ENCODE measurements at places on chromosomes 4 and X.

GRCh38 chrX:149205937-149206336 lies 299.2 kb downstream of the IDS start:
- H3K27me3 ChIP-seq: peaks cover 8% of the 10 kb centered on the region
- H3K27ac ChIP-seq: no peak overlapping the region
- H3K36me3 ChIP-seq: peaks cover 6% of the 10 kb centered on the region
- DNase-seq: no peak
- H3K4me1 ChIP-seq: no peaks in the 10 kb centered on the region

GRCh38 chr4:6914448-6914847 lies 4.8 kb downstream of the TBC1D14 start:
- peaks cover 57% of the 10 kb centered on the region for H3K4me1 ChIP-seq
- H3K27me3 ChIP-seq: no peaks in the 10 kb centered on the region
- no peak for DNase-seq
- H3K36me3 ChIP-seq: no peaks in the 10 kb centered on the region
- peak overlapping the region; percentile 31 for H3K27ac ChIP-seq

DNA sequence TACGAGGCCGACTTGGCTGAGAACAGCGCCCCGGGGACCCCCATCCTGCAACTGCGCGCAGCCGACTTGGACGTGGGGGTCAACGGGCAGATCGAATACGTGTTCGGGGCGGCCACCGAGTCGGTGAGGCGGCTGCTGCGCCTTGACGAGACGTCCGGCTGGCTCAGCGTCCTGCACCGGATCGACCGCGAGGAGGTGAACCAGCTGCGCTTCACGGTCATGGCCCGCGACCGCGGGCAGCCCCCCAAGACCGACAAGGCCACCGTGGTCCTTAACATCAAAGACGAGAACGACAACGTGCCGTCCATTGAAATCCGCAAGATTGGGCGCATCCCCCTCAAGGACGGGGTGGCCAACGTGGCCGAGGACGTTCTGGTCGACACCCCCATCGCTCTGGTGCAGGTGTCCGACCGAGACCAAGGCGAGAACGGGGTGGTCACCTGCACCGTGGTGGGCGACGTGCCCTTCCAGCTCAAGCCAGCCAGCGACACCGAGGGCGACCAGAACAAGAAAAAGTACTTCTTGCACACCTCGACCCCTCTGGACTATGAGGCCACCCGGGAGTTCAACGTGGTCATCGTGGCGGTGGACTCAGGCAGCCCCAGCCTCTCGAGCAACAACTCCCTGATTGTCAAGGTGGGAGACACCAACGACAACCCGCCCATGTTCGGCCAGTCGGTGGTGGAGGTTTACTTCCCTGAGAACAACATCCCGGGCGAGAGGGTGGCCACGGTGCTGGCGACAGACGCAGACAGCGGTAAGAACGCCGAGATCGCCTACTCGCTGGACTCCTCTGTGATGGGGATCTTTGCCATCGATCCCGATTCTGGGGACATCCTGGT lies 2.4 kb downstream of the PCDH7 start:
- no peak overlapping the region for H3K27ac ChIP-seq
- no peak overlapping the region for H3K4me3 ChIP-seq
- peaks cover 22% of the 10 kb centered on the region for H3K4me1 ChIP-seq

DNA sequence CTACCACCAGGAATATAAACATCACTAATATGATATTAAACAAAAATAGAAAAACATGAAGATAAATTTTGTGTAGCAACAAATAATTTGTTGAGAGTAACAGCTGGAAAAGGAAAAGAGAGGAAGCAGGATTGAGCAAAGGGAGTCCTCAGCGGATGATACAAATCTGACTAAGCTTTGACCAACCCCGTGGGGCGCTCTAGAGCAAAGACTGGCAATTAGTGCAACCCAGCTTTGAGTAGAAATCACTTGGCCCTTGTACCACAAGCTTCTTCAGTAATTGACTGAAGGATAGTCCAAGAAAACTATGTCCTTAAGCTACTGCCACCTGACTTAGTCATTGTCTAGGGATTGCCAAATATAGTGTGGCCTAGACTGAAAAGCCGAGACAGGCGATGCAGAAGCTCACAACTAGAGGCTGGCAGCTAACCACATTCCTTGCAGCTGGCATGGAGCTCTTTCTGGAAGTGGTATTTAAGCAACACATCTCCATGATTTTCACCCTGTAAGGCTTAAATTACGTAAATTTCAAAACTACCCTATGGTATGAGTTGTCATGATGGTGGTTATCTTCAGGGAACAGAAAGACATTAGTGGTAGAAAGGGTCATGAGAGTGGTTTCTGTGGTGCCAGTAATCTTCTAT lies 396.0 kb downstream of the PDGFC start:
- H3K4me3 ChIP-seq: no peak overlapping the region
- no peaks in the 10 kb centered on the region for H3K27me3 ChIP-seq
- H3K4me1 ChIP-seq: no peaks in the 10 kb centered on the region

GRCh38 chr4:94757192-94758140 lies at the start of gene BMPR1B:
Gene BMPR1B, plus strand, starts transcription at chr4:94757955. Its CDS starts 346,470 bp downstream, at chr4:95104425.
- peaks cover 48% of the 10 kb centered on the region for H3K27me3 ChIP-seq
- no peak within 1 kb of the TSS for H3K27ac ChIP-seq
- peaks cover 17% of the 10 kb centered on the region for H3K36me3 ChIP-seq
- H3K4me3 ChIP-seq: peak within 1 kb of the TSS; percentile 53

DNA sequence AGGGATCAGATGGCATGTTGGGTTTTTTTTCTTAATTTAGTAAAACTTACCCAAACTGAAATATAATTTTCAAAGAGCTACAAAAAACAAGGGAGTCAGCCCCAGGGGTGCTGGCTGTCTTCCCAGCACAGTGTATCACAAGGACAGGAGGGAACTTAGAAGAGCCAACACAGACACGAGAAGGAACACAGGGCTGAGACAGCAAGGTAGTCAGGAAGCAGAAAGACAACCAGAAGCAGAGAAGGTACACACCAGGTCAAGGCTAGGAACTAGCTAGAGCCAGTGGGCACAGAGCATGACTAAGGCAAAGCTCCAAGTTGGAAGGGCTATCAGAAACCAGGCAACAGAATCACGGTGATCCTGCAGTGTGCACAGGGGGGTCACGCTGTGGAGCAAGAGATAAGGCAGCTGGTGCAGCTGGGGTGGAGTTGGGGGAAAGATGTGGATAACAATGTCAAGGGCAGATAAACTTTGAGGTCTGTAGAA lies 168.7 kb downstream of the NR3C2 start:
- H3K27ac ChIP-seq: no peak overlapping the region
- H3K27me3 ChIP-seq: peaks cover 8% of the 10 kb centered on the region
- no peak for DNase-seq
- H3K36me3 ChIP-seq: no peaks in the 10 kb centered on the region

- no peak overlapping the region for H3K27ac ChIP-seq
- H3K4me3 ChIP-seq: no peak overlapping the region
- H3K27me3 ChIP-seq: no peaks in the 10 kb centered on the region
- peaks cover 4% of the 10 kb centered on the region for H3K36me3 ChIP-seq
- no peak for DNase-seq
Observed at GRCh38 chr4:4418676-4419390, 31.9 kb downstream of the NSG1 start.

- peak overlapping the region; percentile 81 for H3K27ac ChIP-seq
- peak overlapping the region; percentile 72 for H3K4me3 ChIP-seq
- DNase-seq: no peak
- peaks cover 4% of the 10 kb centered on the region for H3K36me3 ChIP-seq
- no peaks in the 10 kb centered on the region for H3K27me3 ChIP-seq
Observed at GRCh38 chr4:101419336-101420135, 72.2 kb upstream of the PPP3CA start.

DNA sequence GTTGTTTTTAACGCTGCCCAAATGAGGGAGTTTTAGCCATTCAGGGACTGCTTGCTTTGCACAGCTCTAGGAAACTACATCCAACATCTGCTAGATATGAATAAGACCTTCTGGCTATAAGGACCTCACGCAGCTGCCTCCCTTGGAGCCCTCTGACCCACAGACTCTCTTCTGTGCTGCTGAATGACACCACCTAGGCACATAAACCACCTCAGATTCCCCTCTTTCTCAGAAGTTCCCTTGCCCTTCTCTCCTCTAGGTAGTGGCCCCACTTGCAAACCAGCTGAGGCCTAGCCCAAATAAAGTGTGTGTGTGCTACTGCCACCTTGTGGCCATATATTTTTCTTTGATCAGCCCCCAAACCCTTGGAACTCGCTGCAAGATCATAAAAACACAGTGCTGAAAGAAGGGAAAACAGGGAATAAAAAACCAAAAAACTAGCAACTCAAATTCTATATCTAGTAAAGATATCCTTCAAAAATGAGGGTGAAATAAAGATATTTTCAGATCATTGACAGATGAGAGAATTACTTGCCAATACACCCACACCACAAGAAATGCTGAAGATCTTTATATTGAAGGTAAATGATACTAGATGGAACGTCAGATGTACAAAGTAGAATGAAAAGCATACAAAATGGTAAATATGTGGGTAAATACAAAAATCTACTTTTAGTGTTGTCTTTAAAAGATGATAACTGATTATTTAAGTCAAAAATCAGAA lies 265.9 kb downstream of the ADAMTS3 start:
- no peaks in the 10 kb centered on the region for H3K4me1 ChIP-seq

DNA sequence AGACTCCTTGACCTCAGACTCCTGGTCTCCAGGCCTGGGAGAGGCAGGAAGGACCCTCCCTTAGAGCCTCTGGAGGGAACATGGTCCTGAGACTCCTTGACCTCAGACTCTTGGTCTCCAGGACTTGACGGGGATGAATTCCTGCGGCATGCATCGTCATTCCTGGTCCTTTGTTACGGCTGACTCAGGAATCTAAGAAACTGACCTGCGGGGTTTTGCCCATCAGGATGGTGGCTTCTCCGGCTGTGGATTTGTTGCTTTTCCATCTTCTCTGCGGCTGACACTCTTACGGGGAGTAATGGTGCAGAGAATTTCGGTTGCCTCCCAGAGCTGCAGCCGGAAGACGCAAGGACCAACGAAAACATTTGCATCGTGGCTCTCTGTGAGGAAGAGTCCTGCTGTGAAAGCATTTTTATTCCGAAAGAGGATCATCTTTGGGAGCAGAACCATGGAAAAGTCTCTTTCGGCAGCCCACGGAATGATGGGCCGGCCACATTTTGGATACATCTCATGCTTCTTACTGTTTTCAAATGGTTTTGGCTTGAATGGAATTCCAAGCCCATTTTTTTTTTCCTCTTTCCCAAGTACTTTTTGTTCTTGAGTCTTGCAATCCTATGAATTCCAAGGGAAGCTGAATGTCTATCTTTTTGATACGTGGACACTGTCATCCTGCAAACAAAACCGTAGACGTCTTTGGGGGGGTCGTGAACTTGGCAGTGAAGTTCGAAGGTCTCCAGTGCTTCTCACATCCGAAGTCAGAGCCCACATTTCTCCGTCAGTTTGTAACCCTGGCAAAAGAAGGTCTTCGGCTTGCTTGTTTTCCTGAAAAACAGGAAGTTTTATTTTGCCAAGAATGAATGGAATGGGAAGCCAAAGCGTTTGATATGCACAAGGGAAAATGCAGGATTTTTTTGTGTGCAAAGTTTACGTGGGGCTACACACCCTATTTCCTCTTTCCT lies 36.5 kb downstream of the SHOX start:
- H3K27me3 ChIP-seq: no peaks in the 10 kb centered on the region
- no peak overlapping the region for H3K4me3 ChIP-seq
- no peak for DNase-seq
- no peak overlapping the region for H3K27ac ChIP-seq
- H3K36me3 ChIP-seq: no peaks in the 10 kb centered on the region

- H3K27ac ChIP-seq: no peak overlapping the region
- H3K4me1 ChIP-seq: no peaks in the 10 kb centered on the region
- no peaks in the 10 kb centered on the region for H3K36me3 ChIP-seq
- DNase-seq: no peak
Observed at GRCh38 chr4:141388481-141388880, 167.8 kb downstream of the ZNF330 start.

- H3K4me3 ChIP-seq: no peak overlapping the region
- peaks cover 2% of the 10 kb centered on the region for H3K27me3 ChIP-seq
- H3K27ac ChIP-seq: no peak overlapping the region
- H3K36me3 ChIP-seq: no peaks in the 10 kb centered on the region
Observed at GRCh38 chr4:143626134-143626911, 74.2 kb downstream of the FREM3 start.

GRCh38 chrX:101219864-101220346 lies 319 bp downstream of the DRP2 start:
- H3K4me1 ChIP-seq: no peaks in the 10 kb centered on the region
- H3K27ac ChIP-seq: no peak overlapping the region
- H3K4me3 ChIP-seq: no peak overlapping the region

- H3K36me3 ChIP-seq: peaks cover 20% of the 10 kb centered on the region
- peaks cover 14% of the 10 kb centered on the region for H3K4me1 ChIP-seq
- H3K27me3 ChIP-seq: no peaks in the 10 kb centered on the region
- no peak overlapping the region for H3K4me3 ChIP-seq
Observed at GRCh38 chr4:169634975-169635374, 14.6 kb downstream of the CLCN3 start.

GRCh38 chrX:139831017-139831416 lies 101.8 kb downstream of the ATP11C start:
- peak overlapping the region; percentile 44 for H3K4me3 ChIP-seq
- peak overlapping the region; percentile 78 for H3K27ac ChIP-seq
- no peaks in the 10 kb centered on the region for H3K27me3 ChIP-seq
- H3K4me1 ChIP-seq: peaks cover 20% of the 10 kb centered on the region
- DNase-seq: no peak

GRCh38 chrX:34654696-34655490 lies 2.2 kb downstream of the TMEM47 start:
- no peak overlapping the region for H3K27ac ChIP-seq
- DNase-seq: no peak
- no peak overlapping the region for H3K4me3 ChIP-seq
- no peaks in the 10 kb centered on the region for H3K4me1 ChIP-seq
- peaks cover 27% of the 10 kb centered on the region for H3K27me3 ChIP-seq
- H3K36me3 ChIP-seq: peaks cover 11% of the 10 kb centered on the region

All from natural killer cell treated with Interleukin-12 subunit alpha and Interleukin-12 subunit beta and Interleukin-15 and Interleukin-18, amount 100 ng/mL, for 72 hours (primary cell).